ENCODE measurements at places on chromosomes 3 and 15.

- DNase-seq = peak; percentile 88
Measured at GRCh38 chr15:71294911-71295602, 179.8 kb downstream of the THSD4 start.

- DNase-seq = no peak
Measured at GRCh38 chr15:43249236-43249635, 17.5 kb downstream of the TGM5 start.

- DNase-seq = no peak
Measured at GRCh38 chr3:178810181-178810580, 261.4 kb downstream of the ZMAT3 start.

- no peak for DNase-seq
Measured at GRCh38 chr3:125302932-125303331, 72.2 kb downstream of the ZNF148 start.

DNA sequence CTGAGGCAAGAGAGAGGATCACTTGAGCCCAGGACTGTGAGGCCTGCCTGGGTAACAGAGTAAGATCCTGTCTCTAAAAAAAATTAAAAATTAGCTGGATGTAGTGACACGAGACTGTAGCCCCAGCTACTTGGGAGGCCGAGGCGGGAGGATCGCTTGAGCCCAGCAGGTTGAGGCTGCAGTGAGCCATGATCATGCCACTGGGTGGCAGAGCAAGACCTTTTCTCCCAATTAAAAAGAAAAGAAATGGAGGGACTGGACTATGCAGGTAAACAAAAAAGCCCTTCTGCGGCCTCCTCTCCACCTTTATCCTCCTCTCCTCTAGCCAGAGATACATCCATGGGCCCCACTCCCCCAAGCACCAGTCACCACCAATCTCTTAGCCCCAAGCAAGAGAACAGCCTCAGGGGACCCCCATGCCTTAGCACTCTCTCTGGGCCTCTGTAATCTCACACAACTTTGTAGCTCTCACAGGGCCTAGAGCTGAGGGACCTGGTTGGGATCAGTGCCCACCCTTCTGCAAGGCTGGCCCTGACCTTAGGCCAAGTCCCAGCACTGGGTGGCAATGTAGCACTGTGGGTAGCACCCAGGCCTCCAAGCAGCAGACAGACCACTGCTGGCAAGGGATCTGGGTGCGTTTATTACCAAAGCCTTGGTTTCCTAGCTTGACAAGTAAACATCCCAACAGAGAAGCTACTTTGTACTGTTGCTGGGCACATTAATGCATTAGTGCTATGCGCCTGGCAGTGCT is 43.4 kb downstream of the FAM174B start:
- no peak for DNase-seq

GRCh38 chr3:173793963-173794362 is 396.4 kb downstream of the NLGN1 start:
- no peak for DNase-seq

GRCh38 chr15:99845009-99845408 is 111.8 kb upstream of the LYSMD4 start:
- DNase-seq = no peak

DNA sequence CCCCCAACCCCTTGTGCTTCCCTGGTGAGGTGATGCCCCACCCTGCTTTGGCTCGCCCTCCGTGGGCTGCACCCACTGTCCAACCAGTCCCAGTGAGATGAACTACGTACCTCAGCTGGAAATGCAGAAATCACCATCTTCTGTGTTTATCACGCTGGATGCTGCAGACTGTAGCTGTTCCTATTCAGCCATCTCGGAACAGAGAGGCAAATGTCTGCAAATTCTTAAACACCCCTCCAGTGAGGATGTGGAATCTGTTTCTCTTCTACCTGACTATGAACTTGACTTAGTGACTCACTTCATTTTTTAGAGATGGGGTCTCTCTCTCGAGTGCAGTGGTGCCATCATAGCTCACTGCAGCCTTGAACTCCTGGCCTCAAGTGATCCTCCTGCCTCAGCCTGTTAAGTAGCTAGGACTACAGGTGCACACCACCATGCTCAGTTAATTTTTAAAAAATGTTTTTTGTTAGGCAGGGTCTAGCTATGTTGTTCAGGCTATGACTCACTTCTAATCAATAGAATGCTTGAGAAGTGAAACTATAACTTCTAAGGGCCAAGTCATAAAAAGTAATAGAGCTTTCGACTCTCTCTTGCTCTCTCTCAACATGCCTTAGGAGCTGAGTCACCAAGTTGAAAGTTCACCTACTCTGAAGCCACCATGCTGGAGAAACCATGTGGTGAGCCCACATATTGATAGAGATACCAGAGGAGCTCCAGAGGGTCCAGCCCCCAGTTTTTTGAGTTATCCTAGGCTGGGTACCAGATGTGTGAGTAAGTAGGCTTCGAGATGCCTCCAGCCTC is 11.5 kb upstream of the PARP14 start:
- no peak for DNase-seq

Measured in suppressor macrophage treated with lipopolysaccharide for 4 hours (primary cell).